Hematopoietic multipotent progenitor cell treated with erythropoietin and hydrocortisone succinate and interleukin-3 and kit ligand, for 4 days (in vitro differentiated cells): ENCODE measurements at places on chromosomes 3 and 15.

DNA sequence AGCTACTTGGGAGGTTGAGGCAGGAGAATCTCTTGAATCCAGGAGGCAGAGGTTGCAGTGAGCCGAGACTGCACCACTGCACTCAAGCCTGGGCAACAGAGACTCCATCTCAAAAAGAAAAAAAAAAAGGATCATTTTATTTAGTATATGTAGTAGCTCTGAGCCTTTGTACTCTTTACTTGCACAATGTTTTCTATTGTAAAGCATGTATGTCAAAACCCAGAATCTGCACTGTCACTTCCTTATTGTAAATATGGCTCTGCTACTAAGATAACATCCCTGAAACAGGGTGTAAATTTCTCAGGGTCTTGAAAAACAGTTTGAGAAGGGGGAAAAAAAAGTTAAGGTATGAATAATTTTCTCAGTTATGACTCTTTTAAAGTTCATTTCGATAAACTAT, 35.1 kb downstream of the SLMAP start:
- DNase-seq, result peak; percentile 91

DNA sequence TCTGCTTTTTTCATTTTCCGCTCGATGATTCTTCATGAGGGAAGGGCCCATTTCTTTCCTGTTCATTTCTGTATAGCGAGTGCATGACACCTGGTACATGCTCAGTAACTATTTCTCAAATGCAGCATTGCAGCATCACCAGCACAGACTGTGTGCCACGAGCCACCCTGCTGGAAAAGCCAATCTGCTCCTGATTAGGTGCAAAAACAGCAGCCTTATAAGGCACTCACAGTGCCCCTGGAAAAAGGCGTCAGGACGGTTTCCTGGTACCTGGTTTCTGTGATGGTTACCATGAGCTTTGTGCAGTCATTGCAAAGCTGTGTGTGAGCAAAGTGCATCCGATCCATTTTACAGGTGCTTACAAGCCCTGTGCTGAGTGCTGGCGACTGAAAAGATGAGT, 15.8 kb downstream of the ST8SIA2 start:
- no peak for DNase-seq

DNA sequence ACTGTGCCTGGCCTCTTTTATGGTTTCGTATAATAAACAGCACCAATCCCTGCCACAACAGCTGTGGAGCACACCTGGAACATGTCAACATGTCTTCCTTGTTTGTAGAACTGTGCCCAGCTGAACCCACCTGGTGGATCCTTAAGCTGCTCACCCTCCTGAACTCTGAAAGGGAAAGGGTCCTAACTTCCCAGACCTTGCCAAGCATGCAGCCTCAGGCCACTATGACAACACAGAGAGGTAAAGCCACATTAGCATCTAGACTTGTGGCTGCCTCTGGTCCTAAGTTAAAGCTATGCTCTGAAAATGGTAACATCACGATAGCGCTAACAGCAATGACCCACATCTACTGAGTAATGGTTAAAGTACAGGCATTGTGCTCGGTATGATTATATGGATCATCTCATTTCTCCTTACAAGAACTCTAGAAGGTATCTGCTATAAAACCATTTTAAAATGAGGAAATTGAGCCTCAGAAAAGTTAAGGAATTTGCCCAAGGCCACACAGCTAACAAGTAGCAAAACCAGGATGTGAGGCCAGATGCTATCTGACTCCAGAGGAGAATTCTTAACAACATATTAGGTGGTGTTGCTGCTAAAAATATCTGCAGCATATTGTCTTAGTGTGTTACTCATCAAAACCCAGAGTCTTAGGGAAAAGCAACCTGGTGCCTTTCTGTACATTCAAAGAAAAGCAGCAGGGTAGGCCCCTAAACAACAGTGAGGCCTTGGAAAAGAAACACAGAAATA, 23.1 kb upstream of the HERC1 start:
- DNase-seq, result no peak

- no peak for DNase-seq
Measured at GRCh38 chr15:64229129-64229724, 66.4 kb upstream of the PPIB start.

DNA sequence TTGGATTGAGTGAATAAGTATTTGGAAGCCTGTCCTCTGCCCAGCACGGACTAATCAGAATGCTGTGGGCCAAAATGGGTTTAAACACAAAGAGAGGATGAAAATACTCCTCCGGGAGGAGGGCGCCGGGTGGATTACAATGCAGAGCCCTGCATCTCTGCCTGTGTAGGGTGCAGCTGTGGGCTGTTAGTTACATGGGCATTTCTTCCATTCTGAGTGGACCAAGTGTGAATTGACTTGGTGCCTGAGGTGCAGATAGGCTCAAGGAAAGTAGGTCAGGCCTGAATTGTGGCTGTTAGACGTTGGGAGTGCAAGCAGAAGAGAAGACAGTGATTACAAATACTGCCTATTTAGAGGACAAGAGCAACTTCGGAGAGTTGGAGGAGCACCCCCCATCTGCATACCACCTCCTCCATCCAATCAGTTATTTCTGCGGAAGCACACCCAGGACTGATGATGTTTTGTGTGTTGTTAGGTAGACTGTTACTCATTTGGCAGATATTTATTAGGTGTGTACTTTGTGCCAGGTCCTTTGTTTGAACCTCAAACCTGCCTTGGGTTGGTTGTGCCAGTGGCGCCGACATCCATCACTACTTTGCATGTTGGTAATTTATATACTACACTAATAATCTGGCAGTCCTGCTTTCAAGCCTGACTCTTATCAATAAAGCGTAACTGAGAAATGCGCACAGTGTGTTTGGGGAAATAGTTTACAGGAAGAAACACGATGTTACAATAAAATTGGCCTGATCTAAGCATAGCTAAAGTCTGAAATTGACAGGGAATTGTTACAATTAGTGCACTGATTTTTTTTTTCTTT, 33.0 kb downstream of the PTPRG start:
- no peak for DNase-seq

DNA sequence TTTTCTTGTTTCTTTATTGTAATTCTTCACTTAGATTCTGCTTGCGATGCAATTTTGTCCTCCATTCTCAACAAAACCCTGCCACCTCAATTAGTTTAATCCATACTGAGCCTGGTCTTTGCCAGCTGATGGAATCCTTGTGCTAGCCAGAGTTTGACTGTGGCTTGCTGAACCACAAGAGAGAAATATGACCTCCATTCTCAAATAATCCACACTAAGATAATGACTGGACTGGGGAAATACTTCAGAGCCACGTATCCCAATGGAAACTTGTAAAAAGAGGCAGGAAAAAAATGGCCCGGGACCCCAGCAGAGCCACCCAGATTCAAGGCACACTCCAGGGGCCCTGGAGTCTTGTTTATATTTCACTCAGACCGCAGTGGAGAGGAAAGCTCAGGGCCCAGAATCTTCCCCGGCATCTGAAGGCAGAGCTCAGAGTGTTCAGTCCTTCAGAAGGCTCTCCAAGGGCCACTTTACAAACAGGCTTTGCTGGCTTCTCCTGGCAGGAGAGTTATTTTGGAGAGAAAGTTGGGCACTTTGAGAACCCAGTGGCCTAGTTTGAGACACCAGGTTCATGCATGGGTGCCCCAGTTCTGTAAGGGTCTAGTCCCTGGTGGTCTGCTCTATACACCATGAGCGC, 62.7 kb downstream of the SSUH2 start:
- no peak for DNase-seq

- DNase-seq, result no peak
Measured at GRCh38 chr3:130700541-130700940, 46.1 kb downstream of the PIK3R4 start.

- DNase-seq, result no peak
Measured at GRCh38 chr15:80003171-80003570, 32.2 kb upstream of the BCL2A1 start.

- peak; percentile 6 for DNase-seq
Measured at GRCh38 chr3:151350656-151351055, 21.3 kb upstream of the P2RY13 start.

GRCh38 chr15:50907601-50908208, 778 bp upstream of the AP4E1 start:
- DNase-seq, result peak; percentile 79

DNA sequence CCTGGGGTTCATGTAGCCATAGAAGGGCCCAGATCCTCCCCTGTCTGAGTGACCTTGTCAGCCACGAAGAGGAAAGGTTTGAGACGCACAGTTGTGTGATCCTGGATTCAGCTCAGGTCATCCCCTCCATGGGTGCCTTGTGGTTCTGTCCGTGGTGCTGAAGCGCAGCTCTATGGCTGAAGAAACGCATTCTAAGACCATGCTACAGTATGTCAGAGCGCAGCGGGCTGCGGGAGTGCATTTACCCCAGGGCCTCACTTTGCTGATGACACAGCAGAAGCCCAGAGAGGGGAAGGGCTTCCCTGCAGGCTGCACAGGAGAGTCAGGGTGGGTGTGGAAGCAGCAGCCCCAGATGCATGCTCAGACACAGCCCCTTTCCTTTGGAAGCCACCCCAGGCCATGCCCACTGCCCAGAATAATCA, 68.8 kb upstream of the IQSEC1 start:
- peak; percentile 82 for DNase-seq

- DNase-seq, result no peak
Measured at GRCh38 chr3:111032677-111033076, 38.9 kb upstream of the NECTIN3 start.

GRCh38 chr15:36232491-36232890, 346.9 kb upstream of the CDIN1 start:
- no peak for DNase-seq

- DNase-seq, result no peak
Measured at GRCh38 chr15:57694279-57694678, 12.2 kb upstream of the POLR2M start.

DNA sequence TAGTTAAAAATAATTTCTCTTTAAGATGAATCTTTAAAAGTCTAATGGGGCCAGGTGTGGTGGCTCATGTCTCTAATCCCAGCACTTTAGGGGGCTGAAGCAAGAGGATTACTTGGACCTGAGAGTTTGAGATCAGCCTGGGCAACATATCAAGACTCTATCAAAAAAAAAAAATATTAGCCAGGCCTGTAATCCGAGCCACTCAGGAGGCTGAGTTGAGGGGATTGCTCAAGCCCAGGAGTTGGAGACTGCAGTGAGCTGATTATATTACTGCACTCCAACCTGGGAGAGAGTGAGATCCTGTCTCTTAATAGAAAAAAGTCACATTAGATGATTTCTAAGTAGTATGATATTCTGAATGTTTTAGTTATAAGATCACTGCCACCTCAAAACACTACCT, 322.0 kb upstream of the MANF start:
- DNase-seq, result no peak

GRCh38 chr3:113812854-113813253, 25.7 kb upstream of the GRAMD1C start:
- no peak for DNase-seq

DNA sequence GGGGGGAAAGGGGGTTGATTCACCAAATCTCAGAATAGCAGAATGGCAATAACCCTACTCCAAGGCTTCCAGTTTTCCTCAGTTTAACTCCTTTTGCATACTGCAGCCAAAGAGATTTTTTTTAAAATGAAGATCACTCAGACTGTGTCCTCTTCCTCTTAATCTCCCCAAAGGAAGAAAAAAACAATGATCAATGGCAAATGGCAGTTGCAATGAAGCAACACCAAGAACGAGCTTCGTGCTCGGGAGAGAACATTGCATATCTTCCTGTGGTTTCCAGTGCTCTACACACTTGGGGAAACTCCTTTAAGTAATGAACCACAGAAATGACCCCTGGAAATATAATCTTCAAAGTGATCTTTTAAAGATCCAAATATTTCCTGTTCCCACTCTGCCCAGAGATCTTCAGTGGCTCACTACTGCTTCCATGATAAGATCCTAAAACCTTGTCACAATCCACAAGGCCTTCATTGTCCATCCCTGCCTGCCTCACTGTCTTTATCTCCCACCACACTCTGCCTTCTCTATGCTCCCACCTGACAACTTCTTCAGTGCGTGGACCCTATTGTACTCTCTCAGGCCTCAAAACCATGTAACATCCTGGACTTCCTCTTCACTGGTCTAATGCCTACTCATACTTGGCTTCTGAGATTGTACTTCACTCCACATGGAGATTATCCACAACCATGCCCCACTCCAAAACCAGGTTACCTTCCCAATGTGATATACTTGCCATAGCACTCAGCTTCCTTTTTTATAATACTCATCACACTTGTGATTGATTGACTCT, 394.8 kb downstream of the FHIT start:
- peak; percentile 75 for DNase-seq

DNA sequence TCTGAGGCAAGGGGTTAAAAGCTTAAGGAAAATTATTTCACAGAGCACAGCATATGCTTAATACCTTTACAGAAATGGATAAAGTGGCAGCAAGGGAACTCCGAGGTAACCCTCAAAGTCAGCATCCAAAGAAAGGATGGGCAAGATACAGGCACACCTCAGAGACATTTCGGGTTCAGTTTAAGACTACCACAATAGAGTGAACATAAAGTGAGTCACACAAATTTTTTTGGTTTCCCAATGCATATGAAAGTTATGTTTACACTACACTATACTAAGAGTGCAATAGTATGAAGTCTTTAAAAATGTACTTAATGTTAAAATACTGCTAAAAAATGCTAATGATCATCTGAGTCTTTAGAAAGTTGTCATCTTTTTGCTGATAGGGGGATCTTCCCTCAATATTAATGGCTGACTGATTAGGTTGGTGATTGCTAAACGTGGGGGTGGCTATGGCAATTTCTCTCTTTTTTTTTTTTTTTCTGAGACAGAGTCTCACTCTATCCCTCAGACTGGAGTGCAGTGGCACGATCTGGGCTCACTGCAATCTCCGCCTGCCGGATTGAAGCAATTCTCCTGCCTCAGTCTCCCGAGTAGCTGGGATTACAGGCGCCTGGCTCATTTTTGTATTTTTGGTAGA, 10.0 kb downstream of the UBR1 start:
- DNase-seq, result peak; percentile 17

GRCh38 chr3:182621435-182622240, 171.7 kb upstream of the ATP11B start:
- peak; percentile 5 for DNase-seq

- no peak for DNase-seq
Measured at GRCh38 chr3:194602669-194603171, 30.5 kb downstream of the TMEM44 start.

- DNase-seq, result no peak
Measured at GRCh38 chr15:84883916-84884781, at the start of gene SLC28A1. TSS of gene SLC28A1 (plus strand) at chr15:84884662. CDS start at chr15:84887761, 3,099 bp downstream.

DNA sequence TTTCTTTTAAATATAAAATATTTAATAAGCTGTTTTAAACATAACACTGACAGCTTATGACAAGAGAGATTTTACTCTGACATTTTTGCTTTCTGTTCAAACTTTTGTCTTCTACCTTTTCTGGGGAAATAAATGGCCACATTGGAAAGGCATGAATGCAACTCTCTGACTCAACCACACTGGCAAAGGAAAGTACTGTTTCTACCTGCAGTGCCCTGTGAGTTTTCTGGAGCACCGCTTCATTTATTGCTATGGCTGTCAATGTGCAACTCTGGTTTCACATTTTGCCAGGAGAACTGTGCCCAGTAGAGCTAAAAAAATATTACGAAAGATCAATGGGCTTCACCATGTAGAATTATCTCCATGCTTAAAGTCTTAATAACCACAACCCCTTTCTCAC, 15.1 kb downstream of the PDZRN3 start:
- DNase-seq, result no peak
